ENCODE measurements at places on chromosomes 12 and 14. TPM values are rescaled to one million over a fixed set of nuclear protein-coding genes. Genes with fewer than 3 reads are reported as not detected.

DNA sequence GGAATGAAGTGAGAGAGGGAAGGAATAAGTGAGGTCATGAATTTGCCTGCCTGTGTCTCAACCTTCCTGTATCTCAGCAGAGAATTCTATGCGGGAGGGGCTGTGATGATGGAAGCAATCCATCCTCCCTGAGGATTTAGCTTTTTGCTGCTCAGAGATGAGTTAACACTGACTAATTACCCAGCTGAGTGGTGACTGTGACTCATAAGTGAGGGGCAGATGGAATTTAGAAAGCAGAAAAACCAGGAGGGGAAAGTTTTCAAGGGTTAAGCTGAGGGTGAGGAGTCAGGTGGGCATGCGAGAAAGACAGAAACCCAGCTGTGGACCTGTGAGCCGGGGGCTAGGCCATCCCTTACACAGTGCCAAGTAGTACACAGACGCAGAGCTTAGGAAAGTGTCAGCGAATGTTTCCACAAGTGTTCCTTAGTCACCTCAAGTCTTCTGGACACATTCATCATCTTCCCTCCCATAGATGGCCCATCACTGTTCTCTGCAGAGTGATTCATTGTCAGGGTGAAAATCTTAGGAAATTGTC, 277.9 kb downstream of the IPO8 start:
- no peak for DNase-seq

DNA sequence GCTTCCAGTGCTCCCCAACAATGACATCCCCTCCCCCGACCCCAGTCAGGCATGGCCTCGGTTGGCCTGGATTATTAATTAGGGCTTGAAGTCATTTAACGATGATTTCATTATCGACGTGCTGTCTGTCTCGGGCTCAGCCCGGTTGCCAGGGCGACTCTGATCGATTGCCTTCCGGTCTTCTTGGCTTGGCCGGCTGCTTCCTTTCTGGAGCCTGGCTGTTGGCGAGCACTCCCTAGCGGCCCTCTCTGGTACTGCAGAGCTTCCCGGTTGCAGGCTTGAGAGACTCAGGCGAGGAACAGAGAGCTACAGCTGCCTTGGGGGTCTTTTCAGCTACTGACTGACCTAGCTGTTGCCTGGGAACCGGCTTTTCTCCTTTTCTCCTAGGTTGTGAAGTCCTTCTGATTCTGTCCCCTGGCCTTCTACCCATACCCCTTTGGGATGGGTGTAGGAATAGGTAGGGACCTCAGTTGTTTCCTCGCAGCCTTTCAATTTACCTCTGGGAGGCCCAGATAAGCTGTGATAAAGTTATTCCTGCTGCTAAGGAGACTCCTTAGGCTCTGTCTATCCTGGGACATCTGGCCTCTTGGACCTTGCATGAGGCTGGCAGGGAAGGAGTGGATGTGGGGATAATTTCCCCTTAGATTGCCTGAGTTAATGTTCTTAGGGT, 5.5 kb upstream of the CISTR start:
- DNase-seq, result peak; percentile 96

DNA sequence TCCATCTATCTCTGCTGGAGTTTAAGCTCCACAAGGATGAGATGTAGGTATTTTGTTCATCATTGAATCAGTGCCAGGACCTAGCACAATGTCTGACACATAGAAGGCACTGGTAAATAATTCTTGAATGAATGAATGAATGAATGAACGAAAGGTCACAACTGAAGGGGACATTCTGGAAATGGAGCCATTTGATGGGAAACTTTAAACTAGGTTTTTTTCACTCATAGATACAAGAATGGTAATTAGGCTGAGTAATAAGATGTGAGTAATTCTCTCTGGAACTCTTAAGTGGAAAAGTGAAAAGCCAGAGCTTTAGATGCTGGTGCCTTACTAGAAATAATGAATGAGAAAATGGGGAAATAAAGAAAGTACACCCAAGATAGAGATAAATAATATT, 44.3 kb downstream of the SCN8A start:
- no peak for DNase-seq

DNA sequence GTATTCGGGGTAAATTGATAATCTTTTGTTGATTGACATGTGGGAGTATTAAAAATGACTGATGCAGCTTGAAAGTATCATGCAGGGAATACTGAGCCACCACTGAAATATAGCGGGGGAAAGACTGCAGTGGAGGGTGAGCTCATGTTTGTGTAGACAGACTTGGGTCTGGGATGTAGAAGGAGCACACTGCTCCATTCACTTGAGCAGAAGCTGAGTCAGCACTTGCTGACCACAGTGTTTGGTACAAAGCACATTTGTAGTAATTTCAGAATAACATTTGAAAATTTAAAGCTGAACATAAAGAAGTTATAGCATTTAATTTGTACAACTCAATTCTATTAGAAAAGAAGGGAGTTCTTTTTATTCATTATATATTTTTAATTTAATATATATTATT, 304.3 kb upstream of the PRICKLE1 start:
- DNase-seq, result no peak

The CELA1 gene
- 0.29 TPM for total RNA-seq

- DNase-seq, result peak; percentile 19
These were observed 871 bp upstream of the COQ5 start for GRCh38 chr12:120529641-120530417.

The PXMP2 gene
- 14.3 TPM for total RNA-seq

- DNase-seq, result no peak
These were observed 67.7 kb downstream of the BCAT1 start for GRCh38 chr12:24881227-24881626.

DNA sequence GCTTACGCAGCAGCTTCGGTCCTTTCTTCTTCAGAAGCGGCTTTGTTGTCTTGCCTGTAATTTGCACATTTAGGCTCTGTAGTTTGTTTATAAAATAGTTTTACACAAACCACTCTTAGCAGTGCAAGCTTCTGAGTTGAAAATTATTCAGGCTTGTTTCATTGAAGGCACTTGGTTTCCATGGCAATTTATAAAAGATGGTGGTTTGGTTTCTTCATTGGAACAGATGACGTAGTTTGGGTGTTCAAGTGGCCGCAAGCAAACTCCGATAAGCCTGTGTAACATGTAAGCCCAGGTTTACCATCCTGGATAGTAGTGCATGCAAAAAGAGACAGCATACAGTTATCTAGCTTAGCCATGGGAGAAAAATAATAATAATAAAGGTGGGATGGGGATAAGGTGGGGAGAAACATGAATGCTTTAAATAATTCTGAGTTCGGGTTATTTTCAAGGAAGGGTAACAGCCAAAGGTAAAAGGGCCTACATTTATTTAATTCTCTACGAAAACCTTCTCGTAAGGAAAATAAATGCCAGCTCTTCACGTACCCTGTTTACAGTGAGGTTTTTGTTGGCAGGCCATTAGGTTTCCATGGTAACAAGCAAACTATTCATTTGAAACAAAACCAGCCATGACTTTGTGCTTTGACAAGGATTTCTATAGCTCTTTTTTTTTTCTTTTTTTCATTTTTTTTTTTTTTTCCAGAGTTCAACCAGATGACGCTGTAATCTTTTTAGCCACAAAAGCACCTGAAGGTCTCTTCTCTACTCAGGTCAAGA, 189.6 kb upstream of the RPL10L start:
- DNase-seq, result no peak

GRCh38 chr14:73895939-73896338, 9.3 kb downstream of the ZNF410 start:
- DNase-seq, result no peak

DNA sequence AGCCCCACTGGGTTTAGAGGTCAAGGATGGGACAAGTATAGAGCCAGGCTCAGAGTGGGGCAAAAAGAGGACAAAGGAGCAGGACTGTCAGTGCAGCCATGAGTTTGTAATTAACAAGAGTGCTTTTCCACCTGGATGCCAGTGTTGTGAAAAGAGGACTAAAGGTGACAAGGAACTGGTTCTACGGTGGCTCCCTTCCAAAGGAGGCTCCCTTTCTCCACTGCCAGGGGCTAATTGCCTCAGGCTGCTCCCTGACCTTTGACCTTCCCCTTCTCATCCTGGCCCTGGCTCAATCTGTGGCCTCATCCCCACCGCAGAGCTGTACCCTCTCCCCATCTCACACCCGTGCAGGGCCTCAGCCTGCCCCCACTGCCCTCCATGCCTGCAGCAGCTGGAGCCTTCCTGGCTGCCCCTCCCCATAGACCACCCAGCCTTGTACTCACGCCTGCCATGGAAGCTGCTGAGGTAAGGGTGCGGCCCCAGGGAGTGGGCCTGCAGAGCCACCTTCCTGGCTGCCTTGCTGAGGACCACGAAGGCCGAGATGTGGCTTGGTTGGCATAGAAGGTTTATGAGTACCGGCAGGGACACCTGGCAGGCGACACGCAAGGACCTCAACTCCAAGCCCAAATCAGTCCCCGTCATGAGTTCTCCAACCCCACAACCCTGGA, 24.8 kb upstream of the FKBP4 start:
- DNase-seq, result no peak

The LUM gene
- total RNA-seq, result not detected

DNA sequence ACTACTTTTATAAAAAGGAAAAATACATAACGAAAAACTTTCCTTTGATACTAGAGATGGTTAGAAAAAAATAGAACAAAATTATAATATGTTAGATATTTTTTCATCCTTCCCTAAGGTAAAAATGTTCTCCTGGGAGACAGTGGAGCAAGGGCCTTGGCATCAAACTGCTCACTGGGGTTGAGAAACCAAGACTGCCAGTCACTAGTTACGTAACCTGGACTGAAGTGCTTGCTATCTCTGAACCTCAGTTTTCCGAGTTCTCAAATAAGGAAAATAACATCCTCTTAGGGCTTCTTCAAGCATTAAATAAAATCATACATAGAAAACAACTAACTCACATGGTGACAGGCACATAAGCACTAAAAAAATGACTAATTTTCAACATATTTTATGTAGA, 48.2 kb upstream of the FRMD6 start:
- no peak for DNase-seq

The NANOG gene
- total RNA-seq, result not detected

GRCh38 chr12:5178571-5178970, 134.9 kb downstream of the KCNA5 start:
- DNase-seq, result no peak

GRCh38 chr14:30960216-30960615, 65.2 kb upstream of the AP4S1 start:
- no peak for DNase-seq

DNA sequence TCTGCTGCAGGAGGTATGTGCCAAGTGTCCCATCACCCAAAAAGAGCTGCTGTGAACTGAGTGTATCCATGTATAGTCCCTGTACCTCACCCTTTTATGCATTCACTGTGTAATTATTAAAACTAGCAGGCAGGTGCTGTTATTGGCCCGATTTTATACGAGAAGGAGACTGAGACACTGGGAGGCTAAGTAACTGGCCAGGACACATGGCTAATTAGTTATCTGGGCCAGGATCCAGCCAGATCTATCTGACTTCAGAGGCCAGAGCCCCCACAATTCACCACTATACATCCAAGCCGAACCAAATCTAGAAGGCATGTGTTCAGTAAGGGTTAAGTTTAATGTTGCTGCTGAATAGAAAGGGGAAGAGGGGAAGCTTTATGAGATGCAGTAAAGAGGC, 73.4 kb downstream of the FRMD6 start:
- DNase-seq, result no peak

GRCh38 chr14:56959869-56960268, 149.6 kb upstream of the OTX2 start:
- no peak for DNase-seq

DNA sequence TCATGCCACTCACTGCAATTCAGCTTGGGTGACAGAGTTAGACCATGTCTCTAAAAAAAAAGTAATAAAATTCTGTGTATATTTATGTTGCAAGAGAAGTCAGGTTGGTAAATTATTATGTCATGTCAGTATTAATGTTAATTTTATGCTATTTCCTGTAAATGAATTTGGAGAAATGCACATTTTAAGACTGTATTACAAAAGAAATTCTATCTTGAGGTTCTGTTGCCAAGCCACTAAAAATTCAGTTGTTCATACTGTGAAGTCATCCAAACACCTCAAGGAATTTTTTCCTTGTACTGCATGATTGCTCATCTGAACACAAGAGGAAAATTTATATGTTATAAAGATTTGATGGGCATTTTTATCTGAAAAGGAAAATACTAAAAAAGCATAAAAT, 23.3 kb upstream of the HMGA2 start:
- DNase-seq, result no peak

The TAS2R50 gene
- total RNA-seq, result 0.63 TPM

The EFS gene
- total RNA-seq, result not detected

- no peak for DNase-seq
These were observed 5.4 kb downstream of the VSIG10 start for GRCh38 chr12:118098401-118098800.

DNA sequence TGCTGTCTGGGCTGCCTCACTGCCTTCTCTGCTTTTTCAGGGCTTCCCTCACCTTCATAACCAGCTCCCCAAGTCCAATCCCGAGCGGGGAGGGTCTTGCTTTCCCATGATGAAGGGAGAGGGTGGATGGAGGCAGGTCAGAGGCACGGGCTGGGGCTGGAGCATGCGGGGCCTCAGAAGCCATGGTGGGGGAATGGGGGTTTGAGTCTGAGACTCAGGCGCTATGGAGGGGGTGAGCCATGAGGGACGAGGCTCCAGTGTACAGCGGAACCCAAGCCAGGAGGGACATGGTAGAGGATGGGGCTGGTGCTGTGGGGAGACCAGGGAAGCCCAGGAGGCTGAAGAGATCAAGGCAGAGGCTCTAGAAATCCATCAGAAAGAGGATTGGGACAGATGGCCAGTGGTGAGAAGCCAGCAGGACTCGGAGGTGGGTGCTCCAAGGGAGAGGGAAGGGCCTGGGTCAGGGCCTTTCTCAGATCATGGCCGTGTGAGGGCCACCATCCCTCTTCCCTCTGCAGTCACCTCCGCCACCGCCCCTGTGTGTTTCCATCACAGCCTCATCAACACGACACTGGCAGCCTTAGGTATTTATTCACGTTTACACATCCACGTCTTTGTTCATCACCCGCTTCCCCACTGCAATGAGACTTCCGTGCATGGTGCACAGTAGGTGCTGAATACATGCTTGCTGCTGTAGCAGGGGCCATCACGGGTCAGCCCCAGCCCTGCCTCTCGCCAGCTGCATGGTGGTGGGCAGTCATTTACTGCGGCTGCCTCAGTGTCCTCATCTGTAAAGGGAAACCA, 144.7 kb downstream of the ADGRD1 start:
- no peak for DNase-seq

GRCh38 chr14:55628426-55628825, 48.4 kb downstream of the KTN1 start:
- no peak for DNase-seq

The ITGB7 gene
- 137 TPM for total RNA-seq

DNA sequence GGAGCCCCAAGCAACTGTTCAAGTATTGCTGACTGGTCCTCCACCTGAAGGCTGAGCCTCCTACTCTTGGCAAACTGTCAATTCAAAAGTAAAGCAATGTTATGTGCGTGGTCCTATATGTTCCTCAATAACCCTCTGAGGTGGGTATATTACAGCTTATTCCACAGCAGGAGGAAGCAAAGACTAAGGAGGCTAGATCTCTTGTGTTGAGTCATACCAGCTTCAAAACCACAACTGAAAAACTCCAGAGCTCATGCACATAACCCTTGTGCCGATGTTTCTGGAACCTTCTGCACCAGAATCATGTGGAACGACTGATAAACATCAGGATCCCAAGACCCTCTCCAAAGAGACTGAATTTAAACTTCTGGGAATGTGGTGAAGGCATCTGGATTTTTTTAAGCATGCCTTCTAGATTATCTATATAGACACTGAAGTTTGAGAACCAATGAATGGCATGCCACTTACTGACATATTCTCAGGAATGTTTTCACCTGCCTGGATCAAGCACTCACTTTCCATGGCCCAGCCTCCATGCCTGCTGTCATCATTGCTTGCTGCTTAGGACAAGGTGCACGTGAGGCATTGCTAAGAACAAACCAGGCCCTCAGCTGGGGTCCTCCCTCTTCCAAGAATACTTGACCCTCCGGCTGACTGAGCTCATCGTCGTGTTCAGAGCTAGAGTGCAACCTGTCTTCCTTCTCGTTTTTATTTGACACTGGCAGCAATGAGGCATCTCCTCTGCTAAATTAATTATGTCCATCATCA, 194.7 kb downstream of the BCL11B start:
- DNase-seq, result no peak
